ENCODE measurements at places on chromosomes 3 and 15.

DNA sequence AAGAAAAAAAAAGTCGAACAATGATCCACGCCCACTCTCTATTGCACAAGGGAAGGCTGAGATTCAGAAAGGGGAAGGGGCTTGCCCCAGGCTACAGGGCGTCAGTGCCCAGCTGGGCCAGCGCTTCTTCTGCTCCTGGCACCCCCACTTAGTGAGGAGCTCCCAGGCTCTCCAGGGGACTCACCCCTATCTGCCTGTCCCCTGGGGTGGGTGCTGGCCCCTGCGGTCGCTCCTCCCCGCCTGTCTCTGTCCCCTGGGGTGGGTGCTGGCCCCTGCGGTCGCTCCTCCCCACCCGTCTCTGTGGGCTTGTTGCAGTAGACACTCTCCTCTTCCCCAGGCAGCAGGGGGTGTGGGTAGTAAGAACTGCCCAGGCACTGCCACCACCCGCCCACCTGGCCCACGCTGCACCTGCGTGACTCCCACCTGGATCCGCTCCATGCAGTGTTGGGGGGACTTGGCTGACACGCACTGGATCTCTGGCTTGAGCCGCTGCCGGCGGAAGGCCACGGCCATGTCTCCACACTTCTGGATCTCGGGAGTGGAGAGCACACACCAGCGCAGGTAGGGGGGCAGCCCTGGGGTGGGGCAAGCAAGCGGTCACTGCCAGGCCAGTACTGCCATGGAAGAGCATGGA, 14.6 kb downstream of the MELTF start:
- DNase-seq = no peak

DNA sequence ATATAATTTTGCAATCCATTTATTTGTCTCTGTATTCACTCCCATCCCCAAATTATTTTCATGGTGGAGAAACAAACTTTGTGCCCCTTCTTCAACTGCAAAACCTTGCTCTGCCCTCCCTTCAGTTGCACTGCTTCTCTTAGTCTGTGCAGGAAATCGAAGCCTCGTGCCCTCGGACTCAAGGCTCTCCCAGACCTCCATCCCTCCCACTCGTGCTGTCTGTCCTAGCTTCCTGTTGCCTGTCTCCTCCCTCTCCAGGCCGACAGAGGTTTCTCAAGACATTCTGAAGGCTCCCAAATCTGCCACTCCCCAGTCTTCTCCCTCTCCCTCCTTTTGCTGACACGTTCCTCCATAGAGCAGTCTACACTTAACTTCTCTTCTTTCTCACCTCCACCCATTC, 177.6 kb downstream of the PDZRN3 start:
- no peak for DNase-seq

GRCh38 chr3:13634151-13634550, 85.2 kb downstream of the FBLN2 start:
- DNase-seq = no peak

GRCh38 chr3:118587847-118588246, 446.8 kb downstream of the IGSF11 start:
- no peak for DNase-seq

DNA sequence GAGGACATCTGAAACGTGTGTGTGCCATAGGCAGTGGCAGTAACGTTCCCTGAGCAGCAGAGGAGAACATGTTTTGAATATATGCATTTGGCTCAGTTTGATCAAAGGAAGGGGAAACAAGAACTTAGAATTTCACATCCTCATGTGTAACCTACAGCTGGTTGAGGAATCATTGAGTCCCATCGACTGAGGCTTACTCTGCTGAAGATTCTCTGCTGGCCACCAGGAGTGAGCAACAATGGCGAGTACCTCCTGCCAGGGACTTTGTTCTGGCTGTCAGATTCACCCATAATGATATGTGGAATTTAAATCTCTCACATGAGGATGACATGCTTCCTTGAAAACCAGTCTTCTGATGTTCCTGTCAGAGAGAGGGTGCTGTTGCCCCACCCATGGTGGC, 21.3 kb downstream of the GORASP1 start:
- DNase-seq = no peak

DNA sequence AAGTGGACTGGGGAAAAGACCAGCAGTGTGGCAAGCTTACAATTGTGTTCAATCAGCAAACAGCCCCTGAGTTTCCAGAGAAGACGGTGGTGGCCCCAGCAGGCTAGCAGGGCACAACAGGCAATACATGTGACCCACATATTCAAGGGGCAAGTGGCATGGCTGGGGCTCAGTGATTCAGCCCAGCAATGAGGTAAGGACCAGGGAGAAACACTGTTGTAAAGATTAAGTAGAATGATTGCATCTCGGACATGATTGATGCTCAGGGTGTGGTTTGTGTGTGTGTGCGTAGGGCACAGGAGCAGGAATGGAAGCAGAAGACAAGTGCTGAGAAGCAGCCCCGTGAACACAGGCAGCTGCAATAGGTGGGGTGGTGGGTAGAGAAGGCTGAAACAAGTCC, 37.9 kb downstream of the KLHL6 start:
- DNase-seq = no peak

DNA sequence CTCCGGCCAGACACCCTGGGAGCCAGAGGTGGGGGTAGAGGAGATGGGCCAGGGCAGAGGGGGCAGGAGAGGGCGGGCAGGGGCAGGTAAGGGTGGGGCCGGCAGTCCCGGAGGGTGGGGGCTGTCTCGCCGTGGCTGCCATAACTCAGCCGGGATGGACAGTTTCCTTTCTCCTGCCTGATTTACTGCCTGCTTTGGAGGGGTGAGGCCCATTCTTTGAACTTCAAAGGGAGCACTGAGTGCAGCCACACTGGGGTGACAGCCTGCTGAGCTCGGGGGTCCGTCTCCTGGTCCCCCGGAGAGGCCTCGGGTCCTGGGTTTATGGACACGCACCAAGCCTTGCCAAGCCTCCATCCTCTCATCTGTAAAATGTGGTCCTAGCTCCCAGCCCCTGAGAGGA, 135.4 kb downstream of the FBLN2 start:
- no peak for DNase-seq

DNA sequence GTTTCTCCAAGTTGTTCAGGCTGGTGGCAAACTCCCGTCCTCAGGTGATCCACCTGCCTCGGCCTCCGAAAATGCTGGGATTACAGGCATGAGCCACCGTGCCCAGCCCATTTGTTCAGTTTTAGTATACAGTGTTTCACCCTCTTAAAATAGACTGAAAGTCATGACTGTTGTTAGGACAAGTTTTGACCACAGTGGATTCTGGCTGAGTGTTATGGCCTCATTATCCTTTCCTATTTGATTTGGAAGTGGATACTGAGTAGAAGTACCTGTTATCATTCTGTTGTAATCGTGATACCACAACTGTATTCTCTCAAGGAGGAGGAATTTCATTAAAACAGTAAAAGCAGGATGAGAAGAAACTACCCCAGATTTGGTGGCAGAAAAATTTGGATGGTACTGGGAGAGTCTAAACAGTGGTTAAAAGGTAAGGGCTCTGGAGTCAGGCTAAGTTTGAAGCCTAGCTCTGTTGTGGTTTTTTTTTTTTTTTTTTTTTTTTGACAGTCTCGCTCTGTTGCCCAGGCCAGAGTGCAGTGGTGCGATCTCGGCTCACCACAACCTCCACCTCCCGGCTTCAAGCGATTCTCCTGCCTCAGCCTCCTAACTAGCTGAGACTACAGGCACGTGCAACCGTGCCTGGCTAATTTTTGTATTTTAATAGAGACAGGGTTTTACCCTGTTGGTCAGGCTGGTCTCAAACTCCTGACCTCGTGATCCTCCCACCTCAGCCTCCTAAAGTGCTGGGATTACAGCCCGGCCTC, 2.6 kb downstream of the MAP2K1 start:
- DNase-seq = no peak

DNA sequence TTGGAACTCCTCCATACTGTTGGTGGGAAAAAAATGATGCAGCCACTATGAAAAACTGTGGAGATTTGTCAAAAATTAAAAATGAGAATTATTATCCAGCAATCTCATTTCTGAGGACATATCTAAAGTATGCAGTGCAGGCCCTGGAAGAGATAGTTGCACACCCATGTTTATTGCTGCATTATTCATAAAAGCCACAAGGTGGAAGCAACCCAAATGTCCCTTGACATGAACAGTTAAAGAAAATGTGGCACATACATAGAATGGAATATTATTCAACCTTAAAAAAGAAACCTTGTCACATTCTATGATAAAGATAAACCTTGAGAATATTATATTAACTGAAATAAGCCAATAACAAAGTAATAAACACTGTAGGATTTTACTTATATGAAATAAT, 80.9 kb upstream of the ARHGEF26 start:
- peak; percentile 20 for DNase-seq

GRCh38 chr15:69974321-69974720, 123.4 kb downstream of the TLE3 start:
- DNase-seq = no peak

All from EL (cell line).